ENCODE measurements at places on chromosomes 5 and 9.

GRCh38 chr5:89106480-89106879 lies 223.5 kb upstream of the MEF2C start:
- DNase-seq = no peak

DNA sequence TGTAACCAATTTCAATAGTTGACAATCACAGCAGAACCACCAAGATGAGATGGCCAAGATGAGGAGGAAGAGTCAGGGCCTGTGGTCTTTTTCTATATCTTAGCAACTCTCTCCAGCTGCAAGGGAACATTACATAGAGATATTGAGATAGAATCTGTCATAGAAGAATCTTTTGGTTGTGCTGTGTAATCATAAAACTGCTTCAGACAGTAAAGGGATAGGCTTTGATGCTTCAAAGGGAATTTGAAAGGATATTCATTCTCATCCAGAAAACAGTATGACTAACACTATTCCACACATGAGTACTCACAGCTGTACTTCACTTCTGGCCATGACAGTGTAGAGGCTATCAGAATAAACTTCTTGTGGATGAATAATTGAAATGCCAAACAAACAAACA lies 145.9 kb downstream of the YIPF5 start:
- no peak for DNase-seq

DNA sequence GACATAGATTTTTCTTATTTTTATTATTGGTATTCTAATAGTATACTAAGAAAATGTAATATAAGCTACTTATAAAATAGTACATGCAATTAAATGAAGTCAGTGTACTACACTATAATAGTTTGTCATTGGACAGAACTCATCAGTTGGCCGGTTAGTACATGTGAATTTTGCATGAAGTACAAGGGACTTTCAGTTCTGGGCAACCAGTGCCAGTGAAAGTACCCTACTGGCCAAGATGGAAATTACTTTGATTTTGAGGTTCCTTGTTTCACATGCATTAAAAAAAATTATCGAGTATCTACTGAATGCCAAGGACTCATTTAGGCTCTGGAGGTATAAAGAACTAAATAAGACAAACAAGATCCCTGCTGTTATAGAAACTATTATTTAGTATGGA lies 213.4 kb upstream of the ELL2 start:
- no peak for DNase-seq

GRCh38 chr9:69173891-69174615 lies at the start of gene TJP2:
TJP2 (plus strand) TSS chr9:69174277; CDS start chr9:69174373, 96 bp downstream.
- peak; percentile 19 for DNase-seq

DNA sequence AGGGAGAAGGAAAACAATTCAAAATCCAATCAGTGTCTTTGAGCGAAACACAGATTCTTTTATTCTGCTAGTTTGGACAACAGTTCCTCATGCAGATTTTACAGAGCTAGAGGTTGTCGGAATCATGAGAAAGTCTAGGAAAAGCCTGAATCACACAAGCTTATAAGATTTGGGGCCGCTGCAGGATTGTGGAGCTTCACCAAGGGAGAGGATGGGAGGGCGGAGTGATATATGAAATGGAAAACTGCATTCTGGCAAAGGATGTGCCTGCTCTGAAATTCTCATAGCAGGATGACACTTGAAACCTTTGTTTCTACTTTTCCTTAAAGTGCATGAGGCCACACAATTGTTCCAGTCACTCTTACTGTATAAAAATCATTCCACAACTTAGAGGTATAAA lies 134.3 kb downstream of the OR2K2 start:
- DNase-seq = no peak

DNA sequence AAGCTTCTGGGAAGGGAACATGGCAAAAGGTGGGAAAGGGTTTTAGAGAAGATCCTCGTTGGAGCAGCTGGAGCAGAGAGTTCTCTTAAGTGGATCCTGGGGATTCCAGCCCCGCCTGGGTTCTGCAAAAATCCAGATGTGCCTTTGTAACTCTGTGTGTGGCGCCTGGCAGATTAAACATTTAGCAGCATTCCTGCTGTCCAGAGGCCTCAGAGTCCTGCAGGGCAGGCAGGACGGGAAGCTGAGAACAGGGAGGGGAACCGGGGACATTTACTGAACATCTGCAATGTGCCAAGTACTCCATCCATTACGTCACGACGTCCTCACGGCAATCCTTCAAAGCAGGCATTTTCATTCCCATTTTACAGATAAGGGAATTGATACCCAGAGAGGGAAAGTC lies 6.0 kb downstream of the EIF4E1B start:
- no peak for DNase-seq

DNA sequence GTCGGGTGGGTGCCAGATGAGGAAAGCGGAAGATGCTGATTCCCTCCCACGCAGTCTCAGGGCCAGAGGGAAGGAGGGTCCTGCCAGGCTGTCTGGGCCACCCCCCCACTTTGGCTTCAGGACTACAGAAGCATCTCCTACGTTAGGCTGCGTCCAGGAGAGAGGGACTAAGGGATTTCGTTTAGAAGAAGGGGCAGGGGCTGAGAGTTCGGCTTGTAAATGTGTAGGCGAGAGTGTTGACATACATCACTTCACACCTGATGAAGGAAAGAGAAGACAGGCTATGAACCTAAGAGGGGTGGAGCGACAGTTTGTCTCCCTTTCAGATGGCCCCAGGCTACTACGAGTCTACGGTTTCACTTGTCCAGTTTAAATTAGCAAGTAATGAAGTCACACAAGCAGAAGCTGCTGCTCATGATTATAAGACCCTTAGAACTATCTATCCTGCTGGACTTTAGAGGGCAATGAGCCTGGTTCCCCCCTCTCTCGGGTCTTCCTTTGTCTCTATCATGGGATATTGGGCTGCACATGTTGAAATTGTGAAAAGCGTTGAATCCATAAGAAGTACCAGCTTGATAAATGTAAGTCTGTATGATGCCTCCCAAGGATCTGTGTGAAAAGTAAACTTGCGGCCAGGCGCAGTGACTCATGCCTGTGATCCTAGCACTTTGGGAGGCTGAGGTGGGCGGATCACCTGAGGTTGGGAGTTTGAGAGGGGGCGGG lies 193.0 kb downstream of the AOPEP start:
- no peak for DNase-seq

DNA sequence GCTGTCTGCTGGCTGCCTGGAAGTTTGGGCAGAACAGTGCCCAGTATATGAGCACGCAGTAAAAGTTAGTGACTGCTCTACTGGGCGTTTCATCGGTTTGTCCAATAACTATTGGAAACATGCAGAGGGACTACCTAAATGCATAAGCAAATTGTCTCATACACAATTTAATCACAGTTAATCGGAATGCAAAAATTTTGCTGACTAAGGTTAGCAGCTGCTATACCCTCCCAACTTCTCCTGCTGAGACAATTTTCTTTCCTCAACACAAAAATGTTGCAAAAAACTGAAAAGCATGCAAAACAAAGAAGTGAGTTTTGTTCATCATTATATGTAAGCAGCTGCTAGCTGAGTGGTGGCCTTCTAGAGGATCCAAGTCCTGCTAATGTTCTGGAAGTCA lies 327.5 kb downstream of the SEMA5A start:
- DNase-seq = no peak

- no peak for DNase-seq
These were observed 69.4 kb downstream of the TMC1 start for GRCh38 chr9:72590824-72591223.

DNA sequence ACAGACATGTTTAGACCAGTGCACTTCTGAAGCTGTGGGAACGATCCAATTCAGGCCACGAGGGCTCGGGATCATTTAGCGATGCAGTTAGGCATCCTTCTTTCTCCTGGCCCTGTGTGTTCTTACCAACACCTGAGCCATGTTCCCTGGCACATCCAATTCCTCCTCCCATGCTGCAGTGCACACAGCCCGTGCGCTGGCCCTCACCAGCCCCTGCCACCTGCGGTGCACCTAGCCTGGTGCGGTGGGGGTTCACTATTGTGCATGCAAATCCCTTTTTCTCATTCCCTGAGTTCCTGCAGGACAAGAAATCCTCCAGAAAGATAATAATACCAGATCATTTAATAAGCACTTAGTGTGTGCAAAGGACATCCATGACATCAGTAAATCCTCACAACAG lies 53.5 kb downstream of the NEURL1B start:
- DNase-seq = no peak

GRCh38 chr9:100287186-100287585 lies 65.6 kb downstream of the TEX10 start:
- DNase-seq = no peak

DNA sequence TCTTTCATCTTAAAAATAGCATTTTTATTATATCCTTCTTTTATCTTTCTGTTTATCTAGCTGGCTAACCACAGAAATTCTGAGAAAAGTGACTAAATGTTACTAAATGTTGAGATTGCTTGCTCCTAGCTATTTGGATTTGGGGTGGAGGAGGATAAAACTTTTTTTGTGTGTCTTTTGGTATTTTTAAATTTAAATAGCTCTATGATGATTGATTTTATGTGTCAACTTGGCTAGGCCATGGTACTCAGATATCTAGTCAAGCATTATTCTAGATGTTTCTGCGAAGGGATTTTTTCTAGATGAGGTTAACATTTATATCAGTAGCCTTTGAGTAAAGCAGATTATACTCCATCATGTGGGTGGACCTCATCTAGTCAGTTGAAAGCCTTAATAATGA lies 75.0 kb downstream of the GCNT1 start:
- no peak for DNase-seq

- no peak for DNase-seq
These were observed 11.9 kb downstream of the MYO10 start for GRCh38 chr5:16924206-16924605.

GRCh38 chr9:22392523-22392922 lies 54.1 kb upstream of the DMRTA1 start:
- no peak for DNase-seq

GRCh38 chr5:35954175-35954574 lies 15.8 kb upstream of the CAPSL start:
- no peak for DNase-seq

DNA sequence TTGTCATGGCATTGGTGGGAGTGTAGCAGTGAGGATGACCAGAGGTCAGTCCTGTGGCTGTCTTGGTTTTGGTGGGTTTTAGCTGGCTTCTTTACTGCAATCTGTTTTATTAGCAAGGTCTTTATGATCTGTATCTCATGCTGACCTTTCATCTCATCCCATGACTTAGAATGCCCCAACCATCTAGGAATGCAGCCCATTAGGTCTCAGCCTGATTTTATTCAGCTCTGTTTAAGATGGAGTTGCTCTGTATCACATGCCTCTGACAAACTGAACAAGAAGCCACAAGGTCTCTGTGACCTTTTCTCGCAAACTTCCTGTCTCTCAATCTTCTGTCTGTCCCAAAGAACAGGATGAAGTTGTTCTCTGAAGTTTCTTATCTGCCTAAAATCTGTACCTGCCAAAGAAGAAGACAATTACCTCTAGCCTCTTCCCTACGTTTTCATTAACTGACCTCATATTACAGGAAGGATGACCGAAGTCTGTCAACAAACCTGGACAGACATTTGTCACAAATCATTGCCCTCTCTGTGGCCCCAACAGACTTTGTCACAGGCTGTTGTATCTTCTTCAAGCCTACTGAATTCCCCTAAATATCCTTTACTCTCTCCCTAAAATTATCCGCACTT lies 284.2 kb upstream of the SEMA6A start:
- DNase-seq = no peak

DNA sequence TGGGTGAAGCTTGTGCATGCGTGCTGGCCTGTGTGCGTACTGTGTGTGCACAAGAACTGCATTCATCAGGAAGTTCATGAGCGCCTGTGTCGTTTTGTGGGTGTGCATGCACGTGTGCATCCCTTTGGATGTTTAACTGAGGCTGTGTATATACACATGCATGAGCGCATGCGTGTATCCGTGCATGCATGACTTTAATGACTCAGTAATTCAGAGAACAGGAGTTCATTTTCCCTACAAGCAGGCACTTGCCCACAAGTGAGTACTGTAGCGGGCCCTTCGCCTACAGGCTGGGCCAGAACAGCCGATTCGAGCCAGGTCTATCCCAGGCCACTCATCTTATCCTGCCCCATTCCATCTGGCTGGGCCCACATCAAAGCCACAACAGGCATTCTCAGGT lies 29.8 kb downstream of the CORO2A start:
- DNase-seq = no peak

- DNase-seq = no peak
These were observed 103.5 kb downstream of the ANGPTL2 start for GRCh38 chr9:127018935-127019334.

GRCh38 chr5:156755421-156756087 lies 94.5 kb upstream of the PPP1R2B start:
- no peak for DNase-seq

- DNase-seq = peak; percentile 46
These were observed 38.7 kb upstream of the UBTD2 start for GRCh38 chr5:172322028-172322965.

DNA sequence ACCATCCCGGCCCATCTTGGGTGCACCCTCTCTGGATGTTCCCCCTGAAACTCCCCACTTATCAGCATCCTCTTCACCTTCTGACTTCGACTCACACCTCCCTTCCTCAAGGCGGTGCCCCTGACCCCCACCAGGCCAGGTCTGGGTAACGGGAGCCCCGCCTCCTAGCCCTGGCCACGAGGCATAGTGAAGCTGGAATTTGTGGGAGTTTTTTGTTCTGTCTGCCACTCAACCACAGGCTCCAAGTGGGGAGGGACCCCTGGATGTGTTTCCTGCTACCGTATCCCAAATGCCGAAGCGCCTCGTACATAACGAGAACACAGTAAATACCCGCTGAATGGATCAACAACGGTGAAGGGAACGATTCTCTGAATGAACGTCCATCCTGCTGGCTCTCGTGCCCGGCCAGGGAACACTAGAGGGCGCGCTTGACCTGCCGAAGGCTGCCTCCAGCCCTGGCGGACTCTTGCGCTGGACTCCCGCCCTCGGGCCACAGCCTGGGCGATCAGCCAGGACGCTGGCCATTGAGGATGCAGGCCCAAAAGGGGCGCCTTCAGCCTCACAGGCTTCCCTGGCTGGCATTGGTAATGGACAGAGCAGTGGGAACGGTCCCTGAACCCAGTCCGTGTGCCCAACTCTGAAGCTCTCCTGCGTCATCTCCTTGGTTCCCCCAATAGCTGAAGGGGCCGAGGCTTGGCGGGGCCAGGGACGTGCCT lies 47.3 kb upstream of the PHYKPL start:
- DNase-seq = peak; percentile 56

DNA sequence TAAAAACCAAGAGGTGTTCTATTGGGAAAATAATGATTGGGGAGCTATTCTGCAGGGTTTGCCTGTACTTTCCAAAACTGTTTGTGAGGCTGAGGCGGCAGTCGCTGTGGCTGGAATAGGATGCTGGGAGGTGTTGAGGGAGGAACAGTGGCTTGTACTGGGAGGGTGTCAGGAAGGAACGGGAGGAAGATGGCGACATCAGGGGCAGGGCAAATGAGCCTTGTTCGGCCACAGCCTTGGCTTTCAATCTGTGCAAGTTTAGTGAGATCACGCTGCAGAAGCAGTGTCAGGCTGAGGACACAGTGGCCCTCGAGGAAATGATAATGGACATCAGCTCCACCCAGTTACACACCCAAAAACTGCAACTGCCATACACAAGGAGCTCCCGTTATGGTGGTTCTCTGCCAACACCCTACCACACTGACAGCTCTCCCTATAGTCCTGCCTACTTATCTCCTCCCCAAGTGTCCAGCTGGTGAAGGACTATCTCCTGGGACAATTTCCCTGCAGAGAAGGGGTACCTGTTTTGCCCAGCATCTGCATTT lies 27.3 kb downstream of the KIF2A start:
- DNase-seq = no peak
